ENCODE measurements at places on chromosomes 4 and X. TPM values are rescaled to one million over a fixed set of nuclear protein-coding genes. Genes with fewer than 3 reads are reported as not detected.

DNA sequence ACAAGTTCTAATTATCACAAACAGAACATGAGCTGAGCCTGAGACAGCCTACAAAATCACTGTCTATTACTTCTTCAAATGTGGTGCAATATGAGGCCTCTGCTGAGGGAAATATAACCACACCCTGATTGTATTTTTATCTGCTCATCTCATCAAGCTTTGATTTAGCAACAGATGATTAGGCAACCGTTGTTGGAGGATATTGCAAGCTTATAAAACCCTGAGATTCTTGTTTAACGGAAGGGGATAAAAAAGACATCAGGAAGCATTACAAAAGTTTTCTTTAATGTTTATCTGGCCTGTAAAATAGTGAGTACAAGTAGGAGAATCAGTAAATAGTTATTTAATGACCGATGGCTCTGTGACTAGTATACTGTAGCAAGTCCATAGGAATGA lies 108.5 kb downstream of the ZNF330 start:
- no peak for DNase-seq

DNA sequence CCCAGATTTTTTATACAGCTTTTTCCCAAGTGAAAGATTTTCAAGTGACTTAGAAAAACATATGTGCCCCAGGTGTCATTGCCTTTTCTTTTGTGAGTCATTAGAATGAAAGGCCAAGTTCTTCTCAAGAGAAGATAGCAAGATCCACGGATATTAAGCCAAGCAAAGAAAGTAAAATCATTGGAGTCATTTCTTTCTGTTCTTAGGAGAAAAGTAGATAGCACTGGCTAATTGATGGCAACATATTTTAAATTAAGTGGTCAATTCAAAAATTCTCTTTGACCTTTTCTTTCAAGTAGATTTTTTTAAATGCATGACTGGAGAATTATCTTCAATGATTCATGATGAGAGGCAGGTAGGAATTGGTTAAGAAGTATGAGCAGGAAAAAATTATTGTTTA lies 94.4 kb downstream of the HHIP start:
- no peak for DNase-seq

- DNase-seq = no peak
These were observed 248.9 kb downstream of the TLL1 start for GRCh38 chr4:166121897-166122296.

- DNase-seq = peak; percentile 7
These were observed 471.8 kb downstream of the KCNIP4 start for GRCh38 chr4:21476757-21477156.

GRCh38 chrX:137479386-137479785 lies 86.5 kb upstream of the ZIC3 start:
- DNase-seq = no peak

DNA sequence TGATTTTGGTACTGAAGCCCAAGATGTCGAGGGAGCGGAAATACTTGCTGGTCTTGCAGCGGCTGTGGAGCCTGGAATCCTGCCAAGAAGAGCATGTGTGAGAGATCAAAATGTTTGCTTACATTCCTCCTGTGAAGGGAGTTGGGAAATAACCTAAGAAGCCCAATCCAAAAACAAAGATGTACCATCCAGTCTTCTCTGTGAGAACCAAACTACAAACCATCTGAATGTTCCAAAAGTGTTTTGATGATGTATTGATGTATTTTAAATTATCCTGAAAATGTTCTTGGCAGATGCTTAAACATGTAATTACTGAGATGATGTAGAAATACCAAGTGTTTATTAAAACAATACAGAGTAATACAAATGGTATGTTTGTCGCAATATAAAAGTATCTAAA lies 10.1 kb upstream of the ADH1A start:
- no peak for DNase-seq

GRCh38 chr4:177225605-177226004 lies 84.1 kb upstream of the NEIL3 start:
- no peak for DNase-seq

DNA sequence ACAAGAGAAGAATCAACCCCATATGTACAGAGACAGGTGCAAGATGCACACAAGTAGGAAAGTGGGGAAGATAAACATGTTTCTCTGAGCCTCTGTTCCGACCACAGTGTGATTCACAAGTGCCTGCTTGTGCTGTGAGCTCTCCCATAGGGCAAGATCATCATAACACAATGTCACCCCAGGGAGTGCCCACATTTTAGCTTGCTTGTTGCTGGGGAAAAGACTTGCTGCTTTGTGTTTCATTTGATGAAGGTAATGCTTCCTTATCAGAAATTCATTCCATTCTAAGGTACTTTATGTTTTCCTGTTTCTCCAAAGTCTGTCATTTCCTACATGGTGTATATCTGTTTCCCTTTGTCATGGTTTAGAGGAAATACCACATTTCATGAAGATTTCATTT lies 304.5 kb upstream of the DIPK2B start:
- no peak for DNase-seq

DNA sequence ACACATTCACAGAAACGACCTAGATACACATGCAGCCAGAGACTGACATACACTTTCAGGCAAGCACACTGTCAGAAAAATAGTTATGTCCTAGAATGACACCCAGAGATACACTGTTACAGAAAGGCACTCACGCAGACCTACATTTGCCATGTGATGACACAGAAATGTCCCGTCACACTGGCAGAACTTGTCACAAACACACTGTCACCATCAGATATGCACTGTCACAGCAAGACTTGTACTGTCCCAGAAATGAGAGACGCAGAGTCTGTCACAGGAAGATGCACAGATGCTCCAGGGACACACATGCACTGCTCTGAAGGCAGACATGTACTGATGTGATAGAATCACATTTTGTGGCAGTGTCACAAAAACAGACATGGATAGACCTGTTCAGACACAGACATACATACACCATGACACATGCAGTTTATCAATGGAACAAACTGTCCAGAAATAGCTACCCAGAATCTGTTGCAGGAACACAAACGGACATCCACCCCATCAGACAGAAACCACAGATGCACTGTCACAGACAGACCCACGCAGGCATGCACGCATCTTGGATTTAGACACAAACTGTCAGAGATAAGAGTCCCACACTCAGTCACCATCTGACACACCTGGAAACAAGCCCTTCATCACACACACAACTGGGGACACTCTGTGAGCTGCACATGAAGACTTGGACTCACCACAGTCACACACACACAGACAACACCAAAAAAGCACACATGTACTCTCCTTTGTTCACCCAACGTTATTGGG lies 1.3 kb upstream of the PIM2 start:
- DNase-seq = no peak

DNA sequence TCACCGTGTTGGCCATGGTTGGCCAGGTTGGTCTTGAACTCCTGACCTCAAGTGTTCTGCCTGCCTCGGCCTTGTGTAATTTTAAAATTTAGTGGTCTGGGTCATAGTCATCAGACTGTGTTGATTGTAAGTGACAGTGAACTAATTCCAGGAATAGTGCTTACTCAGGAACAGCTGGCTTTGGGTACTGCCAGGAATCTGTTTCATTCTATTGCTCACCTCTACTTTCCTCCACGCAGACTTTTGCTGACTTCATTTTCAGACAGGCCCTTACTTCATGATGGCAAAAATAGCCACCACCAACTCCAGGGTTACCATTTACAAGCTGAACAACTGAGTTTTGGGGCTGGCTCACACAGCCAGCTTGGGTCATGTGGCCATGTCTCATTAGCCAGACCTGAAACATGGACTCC lies 54.6 kb downstream of the FNIP2 start:
- no peak for DNase-seq

The OTC gene
- not detected for total RNA-seq

The DRP2 gene
- total RNA-seq = 0.26 TPM

The MAD2L1 gene
- total RNA-seq = 142 TPM

The ZNF141 gene
- total RNA-seq = 25.0 TPM

The SSR4 gene
- 198 TPM for total RNA-seq

The NDNF gene
- 3.4 TPM for total RNA-seq

The CAPN6 gene
- total RNA-seq = 0.70 TPM

The SLC26A1 gene
- total RNA-seq = 0.03 TPM
